Stimulated activated memory B cell treated with anti-CD40 and anti-IgM and Interleukin-4, amounts not matched to agents 10 μg/mL and 1 μg/mL and 100 μg/mL, for 72 hours (primary cell): ENCODE measurements at places on chromosomes 1 and 21.

DNA sequence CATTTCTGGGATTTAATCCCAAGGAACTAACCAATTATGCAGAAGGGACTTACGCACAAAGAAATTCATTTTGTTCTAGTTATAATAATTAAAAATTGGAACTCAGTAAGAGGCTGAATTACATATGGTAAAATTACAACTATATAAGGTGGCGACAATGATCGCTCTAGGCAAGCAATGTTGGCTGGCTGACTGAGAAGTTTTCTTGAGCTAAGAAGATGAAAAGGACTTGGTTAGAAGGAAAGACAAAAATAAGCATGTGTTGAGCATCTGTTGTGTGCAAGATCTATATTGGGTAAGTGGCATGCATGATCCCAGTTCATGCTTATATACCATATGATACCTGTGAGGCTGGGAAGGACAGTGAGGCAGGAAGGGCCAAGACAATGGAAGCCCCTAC is 80.8 kb downstream of the FCRL5 start:
- no peak for ATAC-seq

DNA sequence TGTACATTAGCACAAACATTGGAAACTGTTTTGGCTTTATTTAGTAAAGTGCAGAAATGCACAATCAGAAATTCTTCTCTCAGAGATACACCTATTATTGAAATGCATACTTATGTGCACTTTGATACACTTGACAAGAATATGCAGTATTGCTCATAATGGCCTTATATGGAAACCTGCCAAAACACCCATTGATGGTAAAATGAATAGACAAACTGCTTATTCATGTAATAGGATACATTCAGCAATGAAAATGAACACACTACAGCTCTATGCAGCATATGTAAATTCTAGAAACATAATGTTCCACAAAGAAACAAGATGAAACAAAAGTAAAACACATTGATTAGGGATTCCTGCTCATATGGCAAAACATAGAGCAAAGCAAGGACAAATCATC is 223.9 kb downstream of the S1PR1 start:
- ATAC-seq: no peak

DNA sequence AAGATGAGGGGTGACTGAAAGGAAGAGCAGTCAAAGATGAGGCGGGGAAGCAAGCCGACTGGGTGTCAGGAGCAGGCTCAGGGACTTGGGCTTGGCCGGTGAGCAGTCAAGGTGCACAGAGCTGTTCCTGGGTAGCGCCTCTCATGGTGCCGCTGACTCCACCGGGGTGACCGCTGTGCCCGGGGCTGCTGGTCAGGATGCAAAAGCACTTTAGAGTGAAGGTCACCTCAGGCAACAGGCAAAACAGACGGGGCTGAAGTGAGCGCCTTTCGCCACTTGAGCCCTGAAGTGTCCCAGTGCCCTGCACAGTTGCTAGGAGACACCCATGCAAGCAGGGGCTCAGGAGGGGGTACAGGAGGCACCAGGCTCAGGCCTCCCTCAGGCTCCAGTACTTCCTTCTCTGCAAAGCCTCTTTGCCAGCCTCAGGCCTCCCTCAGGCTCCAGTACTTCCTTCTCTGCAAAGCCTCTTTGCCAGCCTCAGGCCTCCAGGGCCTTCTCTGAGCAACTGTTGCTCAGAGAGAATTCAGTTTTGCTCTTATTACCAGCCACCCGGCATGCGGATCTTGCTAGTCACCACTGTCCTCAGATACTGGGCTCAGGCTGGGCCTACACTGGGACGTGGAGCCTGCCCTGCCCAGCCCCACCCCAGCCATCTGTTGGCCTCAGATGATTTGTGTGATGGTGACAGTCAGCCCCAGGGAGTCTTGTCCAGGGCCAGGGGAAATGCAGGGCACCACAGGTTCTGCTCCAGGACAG is 99.7 kb upstream of the IRF2BP2 start:
- ATAC-seq: no peak

- ATAC-seq: peak; percentile 34
Measured at GRCh38 chr1:218642033-218642948, 297.2 kb downstream of the TGFB2 start.
